Stimulated activated memory B cell treated with anti-CD40 and anti-IgM and Interleukin-4, amounts not matched to agents 10 μg/mL and 1 μg/mL and 100 μg/mL, for 72 hours (primary cell): ENCODE measurements at places on chromosomes 1 and 21.
A peak's percentile ranks its signal among the peaks of the same experiment; 100 is the strongest.

DNA sequence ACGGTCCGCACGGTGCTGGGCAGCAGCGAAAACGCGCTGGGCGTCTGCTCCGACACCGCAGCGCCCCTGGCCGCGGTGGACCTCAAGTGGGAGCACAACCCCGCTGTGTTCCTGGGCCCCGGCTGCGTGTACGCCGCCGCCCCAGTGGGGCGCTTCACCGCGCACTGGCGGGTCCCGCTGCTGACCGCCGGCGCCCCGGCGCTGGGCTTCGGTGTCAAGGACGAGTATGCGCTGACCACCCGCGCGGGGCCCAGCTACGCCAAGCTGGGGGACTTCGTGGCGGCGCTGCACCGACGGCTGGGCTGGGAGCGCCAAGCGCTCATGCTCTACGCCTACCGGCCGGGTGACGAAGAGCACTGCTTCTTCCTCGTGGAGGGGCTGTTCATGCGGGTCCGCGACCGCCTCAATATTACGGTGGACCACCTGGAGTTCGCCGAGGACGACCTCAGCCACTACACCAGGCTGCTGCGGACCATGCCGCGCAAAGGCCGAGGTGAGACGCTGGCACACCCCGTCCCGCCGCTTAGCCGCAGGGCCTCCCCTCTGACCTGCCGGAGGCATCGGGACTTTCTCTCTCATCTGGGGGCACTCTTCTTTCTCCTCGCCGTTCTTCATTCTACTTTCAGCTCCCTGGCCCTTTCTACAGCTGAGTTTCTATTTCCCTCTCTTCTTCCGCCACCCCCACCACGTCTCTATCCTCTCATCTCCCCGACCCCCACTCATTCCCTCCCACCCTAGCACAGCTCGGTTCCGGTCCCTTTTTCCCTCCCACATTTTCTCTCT lies 1.0 kb downstream of the NPR1 start:
- ATAC-seq, result peak; percentile 60

DNA sequence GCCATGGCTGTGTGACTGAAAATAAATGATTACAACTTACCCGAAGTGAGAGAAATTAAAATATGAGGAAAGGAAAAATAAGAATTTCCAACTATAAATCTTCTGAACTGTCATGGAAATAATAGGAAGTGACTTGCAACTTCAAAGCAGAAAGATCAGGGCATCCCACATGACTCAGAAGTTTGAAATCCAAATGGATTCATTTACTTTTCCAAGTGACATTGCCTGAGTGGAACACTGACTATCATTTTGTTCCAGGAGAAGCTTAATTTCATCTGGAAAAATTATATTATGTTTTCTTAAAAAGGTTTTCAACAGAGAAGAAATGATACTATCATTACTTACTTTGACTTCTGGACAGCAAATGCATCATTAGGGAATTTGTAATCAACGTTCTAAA lies 110.8 kb downstream of the GREM2 start:
- no peak for ATAC-seq

GRCh38 chr1:189619682-189620332 lies 857.9 kb downstream of the BRINP3 start:
- no peak for ATAC-seq

GRCh38 chr1:225418059-225418458 lies 9.8 kb downstream of the LBR start:
- ATAC-seq, result no peak

GRCh38 chr21:46014828-46015227 lies 33.3 kb downstream of the COL6A1 start:
- no peak for ATAC-seq
